CD4-positive, alpha-beta T cell treated with Interleukin-6 at 100 ng/mL for 8 hours (primary cell): ENCODE measurements at places on chromosomes 3 and 15.

DNA sequence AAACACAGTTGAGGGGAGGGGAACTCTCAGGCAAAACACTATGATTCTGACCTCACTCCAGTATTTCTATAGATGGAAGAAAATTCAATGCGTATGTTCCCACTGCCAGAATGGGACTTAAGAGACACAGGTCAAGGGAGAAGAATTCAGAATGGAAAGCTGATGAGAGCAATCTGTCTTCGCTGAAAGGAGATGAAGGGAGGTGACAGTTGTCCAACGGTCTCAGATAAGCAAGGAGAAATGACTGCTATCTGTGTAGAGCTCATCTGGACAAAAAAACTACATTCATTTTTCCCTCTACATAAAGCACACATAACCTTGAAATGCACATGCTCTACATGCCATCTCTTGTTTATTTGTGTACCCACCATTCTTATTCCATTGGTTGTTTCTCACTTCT, 405.1 kb downstream of the LSAMP start:
- no peak for DNase-seq

DNA sequence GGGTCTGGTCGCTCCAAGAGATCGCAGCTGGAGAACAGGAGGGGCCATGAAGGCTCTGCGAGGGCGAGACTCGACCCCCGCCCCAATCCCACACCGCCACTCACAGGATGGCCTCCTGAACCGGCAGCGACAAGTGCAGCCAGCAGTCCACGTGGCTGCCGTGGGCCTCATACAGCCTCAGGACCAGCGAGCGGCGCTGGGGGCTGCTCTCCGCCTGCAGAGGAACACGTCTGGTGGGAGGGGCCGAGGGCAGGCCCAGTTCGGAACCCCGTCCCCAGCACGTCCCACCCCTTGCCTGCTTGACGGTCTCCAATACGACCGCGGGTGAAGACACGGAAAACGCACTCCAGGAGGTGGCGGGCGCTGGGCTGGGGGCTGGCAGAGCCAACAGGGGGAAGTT, 9.2 kb downstream of the NEIL1 start:
- no peak for DNase-seq

DNA sequence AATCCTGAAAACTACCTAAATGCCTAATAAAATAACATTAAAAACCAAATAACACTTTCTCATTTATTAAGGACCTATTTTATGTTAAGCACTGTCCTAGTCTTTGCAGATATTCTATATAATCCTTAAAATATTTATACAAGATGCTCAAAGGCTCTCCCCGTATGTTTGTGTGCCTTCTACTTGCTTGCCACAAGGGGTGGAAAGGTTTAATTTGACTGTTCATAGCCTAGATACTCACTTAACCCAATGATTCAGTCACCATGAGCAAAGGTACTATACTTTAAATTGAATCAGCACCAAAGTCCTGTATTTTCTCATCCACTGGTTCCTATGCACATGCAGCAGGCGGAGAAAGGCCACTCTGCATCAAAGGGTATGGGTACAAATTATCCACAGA, 32.0 kb downstream of the LSAMP start:
- DNase-seq, result no peak

GRCh38 chr3:195905970-195906864, 2.1 kb downstream of the TNK2 start:
- no peak for DNase-seq

DNA sequence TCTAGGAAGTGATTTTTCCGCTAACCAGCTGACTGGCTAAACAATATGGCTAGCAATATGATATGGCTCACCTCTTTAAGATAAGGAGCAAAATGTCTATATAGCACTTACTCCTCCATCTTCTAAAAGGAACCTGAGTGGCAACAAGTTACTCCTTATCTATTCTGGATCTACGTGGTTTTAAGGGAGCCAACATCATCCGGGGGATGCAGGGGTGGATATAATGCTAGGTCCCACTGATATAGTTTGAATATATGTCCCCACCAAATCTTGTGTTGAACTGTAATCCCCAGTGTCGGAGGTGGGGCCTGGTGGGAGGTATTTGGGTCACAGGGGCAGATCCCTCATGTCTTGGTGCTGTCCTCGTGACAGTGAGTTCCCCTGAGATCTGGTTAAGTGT, 500.7 kb downstream of the FOXP1 start:
- no peak for DNase-seq

DNA sequence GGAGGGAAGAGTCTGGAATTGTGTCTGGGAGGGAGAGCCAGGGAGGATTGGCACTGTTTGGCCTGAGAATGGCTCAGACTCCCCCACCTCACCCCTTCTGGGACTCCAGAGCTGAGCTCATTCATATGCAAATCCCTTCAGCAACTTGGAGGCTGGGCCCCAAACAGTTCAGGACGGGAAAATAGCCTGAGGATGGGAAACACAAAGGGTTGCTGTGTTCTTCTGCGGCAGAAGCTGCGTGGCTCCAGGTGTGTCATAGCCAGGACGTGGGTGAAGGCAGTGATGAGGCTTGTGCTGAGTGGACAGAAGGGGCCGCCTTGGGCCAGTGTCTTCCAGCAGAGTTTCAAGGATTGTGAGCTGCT, 16.6 kb downstream of the MASP1 start:
- DNase-seq, result no peak

DNA sequence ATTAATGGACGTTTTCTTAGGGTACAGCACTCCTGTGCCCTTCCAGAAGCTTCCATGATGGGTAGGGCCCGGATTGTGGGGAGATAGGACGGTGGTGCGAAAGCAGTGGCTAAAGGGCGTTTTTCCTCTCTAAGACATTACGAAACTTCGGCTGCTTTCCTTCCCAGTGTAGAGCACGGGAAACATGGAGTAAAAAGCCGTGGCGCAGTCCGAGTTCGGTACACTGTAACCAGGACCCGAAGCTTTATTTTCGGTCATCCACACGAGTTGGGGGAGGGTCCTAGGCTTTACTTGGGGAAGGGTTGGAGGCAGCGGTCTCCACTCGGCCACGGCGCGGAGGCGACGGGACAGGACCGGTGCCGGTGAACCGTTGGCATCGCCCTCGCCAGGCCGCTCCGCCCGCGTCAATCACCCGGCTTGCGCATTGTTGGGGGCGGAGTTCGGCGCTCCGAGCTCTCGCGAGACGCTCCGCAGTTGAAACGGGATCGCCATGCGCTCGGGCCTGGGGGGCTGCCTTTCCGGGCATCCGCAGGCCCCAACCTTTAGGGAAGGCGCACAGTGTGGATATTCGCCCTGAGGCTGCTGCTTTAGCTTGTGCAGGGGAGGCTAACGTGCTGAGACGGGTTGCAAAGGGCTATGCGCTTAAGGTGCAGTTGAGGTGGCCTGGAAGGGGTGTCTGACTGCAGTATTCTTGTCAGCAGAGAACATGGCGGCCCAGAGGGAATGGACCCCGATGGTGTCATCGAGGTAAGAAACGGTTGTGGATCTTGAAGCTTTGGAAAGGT, 546 bp downstream of the EIF4A2 start:
- peak; percentile 79 for DNase-seq

DNA sequence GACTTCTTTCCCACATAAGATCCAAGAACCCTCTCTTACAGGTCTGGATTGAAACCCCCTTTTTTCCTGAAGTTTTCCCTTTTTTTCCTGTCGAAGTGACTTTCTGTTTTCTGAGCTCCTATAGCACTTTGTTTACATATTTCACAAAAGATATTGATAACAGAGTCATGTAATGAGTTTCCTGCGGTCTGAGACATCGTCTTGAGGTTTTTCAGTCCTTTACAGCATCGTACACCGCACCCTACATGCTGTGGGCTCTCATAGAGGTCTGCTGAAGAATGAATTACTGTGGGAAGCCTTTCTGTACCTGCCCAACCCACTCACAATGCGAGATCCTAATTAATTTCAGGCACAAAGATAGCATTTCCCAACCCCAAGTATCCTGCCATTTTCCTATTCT, 53.1 kb downstream of the MCF2L2 start:
- DNase-seq, result no peak

DNA sequence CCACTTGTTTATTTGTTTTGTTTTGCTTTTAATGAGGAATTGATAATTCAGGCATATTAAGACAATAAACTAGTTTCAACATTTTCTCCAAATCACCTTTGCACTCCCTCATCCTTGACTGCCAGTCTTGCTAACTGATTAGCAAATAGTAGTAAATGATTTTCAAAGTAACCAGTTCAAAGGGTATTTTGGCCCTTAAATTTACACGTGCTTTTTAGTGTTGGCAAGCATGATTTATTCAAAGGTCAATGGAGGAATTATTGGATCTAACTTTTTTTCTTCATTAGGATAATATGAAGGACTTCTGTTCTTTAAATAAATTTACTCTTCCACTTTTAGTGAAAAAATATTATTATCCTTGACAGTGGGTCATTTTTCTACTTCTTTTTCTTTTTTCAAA, 53.8 kb downstream of the BCHE start:
- no peak for DNase-seq

GRCh38 chr3:56790016-56790821, 11.5 kb downstream of the ARHGEF3 start:
- peak; percentile 59 for DNase-seq

GRCh38 chr15:99058421-99058870, 46.4 kb upstream of the SYNM start:
- DNase-seq, result no peak

DNA sequence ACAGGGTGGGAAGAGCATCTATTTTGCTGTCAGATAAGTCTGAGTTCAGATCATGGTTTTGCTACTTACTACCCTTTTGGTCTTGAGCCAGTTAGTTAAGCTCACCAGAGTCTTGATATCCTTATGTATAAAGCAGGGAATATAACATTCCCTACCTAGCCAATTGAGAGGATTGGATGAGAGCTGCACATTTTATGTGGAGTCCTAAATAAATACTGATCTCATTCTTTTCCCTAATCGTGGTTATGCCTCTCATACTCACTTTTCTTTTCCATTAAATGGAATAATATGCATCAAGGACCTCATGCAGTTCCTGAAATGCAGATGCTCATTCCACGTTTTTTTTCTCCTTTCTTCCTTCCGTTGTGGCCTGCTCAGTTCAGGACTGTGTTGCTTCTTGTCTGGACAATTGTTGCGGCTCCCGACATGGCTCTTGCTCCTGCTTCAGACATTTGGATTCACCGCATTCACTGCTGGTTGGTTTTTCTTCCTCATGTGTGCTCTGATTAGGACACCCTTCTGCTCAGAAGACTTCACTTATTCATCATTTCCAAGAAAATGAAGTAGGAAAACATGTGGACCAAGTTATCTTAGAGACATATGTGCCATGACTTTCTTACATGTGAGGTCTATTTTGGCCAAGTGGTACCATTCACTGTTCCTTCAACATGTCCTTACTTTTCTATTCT, 90.2 kb downstream of the NFKBIZ start:
- no peak for DNase-seq

- no peak for DNase-seq
These were observed 5.2 kb upstream of the SIN3A start for GRCh38 chr15:75456710-75457109.
